ENCODE measurements at places on chromosomes 5 and 9.
A peak's percentile ranks its signal among the peaks of the same experiment; 100 is the strongest.

- DNase-seq: no peak
Observed at GRCh38 chr5:86968301-86968753, 299.4 kb upstream of the RASA1 start.

DNA sequence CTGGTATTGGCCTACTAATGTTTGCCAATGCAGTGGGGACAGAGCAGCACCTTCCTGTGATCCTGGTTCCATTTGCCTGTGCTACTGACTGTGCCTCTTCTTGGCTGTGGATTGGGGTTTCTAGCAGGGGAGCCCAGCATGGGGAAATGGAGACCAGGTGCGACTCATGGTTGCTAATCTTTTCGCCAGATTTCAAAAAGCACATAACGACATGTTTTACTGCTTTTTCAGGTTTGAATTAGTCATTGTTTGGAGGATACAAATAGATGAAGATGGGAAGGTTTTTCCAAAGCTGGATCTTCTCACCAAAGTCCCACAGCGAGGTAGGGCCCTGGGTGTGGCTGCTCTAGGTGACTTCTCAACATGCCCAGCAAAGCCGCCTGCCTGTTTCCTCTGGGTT is 57.6 kb downstream of the IPPK start:
- DNase-seq: no peak

DNA sequence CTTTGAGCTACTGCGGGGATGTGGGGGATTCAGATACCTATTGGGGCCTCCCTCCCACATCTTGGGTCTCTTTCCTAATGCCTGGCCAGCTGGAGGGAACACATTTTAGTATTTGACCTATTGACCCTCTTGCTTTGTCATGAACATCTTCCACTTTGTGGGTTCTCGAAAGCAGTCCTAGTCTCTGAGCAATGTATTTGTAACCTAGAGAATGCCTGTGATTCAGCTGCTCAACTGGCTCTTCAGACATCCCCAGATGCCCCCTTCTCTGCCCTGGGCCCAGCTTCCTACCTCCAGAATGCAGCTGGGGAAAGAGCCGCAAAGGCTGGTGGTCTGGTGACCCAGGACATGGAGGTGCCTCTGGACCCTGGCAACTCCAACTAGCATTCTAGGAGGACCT is 32.2 kb downstream of the APTX start:
- no peak for DNase-seq

DNA sequence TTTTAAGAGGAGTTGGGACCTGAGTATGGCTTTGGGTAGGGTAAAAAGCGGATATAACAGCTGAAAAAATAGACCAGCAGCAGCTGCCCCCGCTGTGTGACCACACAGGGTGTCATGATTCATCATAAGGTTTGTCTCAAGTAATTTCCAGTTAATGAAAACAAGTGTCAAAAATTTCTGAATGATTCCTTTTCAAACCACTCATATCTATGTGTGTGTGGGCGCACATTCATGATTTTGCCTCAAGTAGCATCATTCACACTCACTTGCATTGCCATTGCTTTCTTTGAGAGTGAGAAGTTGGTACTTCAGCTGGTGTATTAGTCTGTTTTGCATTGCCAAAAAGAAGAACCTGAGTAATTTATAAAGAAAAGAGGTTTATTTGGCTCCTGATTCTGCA is 12.1 kb upstream of the TNFAIP8 start:
- DNase-seq: no peak

DNA sequence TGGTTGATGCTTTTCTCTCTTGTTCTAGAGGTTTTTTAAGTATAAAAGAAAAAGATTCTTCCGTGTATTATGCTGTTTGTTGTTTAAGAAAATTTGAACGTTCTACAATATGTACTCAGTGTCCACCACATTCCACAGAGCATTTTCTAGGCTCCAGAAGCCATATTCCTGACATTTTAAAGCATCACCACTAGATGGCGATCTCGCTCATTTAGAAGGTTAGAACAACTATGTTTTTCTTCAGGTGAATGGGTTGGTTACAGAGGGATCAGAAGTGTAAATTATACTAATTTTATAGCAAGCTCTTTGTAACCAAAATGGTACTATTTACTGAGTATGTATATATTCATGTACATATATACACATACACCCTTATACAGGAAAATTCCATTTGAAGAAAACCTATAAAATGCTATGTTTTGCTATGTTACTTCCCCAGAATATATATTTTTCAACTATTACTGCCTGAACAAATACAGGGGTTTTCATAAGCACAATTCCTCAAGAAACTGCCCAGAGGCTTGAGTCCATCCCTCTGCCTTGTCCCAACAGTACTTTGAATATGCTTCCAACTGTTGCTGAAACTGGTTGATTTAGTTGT is 284.3 kb downstream of the CCDC171 start:
- DNase-seq: no peak

- DNase-seq: no peak
Observed at GRCh38 chr5:58825899-58826298, 243.0 kb downstream of the RAB3C start.

GRCh38 chr9:97749928-97750327 is 52.8 kb upstream of the XPA start:
- no peak for DNase-seq

GRCh38 chr5:54689411-54690251 is 172.1 kb downstream of the SNX18 start:
- DNase-seq: no peak

DNA sequence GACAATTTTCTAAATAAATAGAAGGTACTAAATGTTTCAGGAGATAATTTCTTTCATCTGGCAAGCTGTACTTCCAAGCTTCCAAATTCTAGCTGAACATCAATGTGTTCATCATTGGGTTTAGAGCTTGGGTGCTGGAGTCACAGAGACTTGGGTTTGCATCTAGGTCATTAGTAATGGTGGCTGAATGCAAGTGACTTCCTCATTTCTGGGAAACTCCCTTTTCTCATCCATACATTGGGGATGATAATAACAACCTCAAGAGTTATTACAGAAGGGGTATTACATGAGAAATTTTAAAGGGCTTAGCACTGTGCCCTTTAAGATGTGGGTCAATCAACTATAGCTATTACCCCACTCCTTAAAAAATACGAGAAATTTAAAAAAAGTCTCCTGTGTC is 41.1 kb upstream of the KLF4 start:
- DNase-seq: no peak

GRCh38 chr9:89497257-89497963 is 503 bp downstream of the SEMA4D start:
- no peak for DNase-seq

- DNase-seq: no peak
Observed at GRCh38 chr9:34377404-34377746, 677 bp upstream of the MYORG start.

DNA sequence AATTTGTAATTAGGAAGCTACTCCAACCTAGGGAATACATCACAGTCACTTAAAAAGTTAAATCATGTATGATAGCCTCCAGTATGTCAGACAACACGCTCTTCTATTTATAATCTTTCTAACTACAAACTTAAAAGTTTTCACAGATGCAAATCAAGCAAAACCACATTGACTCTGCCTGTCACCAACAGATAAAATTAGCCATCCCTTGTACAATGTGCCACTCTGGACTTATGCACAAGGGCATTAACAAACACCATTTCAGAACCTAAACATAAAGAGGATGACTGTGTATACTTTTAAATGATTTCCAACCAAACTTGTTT is 14.7 kb downstream of the ERP44 start:
- no peak for DNase-seq

DNA sequence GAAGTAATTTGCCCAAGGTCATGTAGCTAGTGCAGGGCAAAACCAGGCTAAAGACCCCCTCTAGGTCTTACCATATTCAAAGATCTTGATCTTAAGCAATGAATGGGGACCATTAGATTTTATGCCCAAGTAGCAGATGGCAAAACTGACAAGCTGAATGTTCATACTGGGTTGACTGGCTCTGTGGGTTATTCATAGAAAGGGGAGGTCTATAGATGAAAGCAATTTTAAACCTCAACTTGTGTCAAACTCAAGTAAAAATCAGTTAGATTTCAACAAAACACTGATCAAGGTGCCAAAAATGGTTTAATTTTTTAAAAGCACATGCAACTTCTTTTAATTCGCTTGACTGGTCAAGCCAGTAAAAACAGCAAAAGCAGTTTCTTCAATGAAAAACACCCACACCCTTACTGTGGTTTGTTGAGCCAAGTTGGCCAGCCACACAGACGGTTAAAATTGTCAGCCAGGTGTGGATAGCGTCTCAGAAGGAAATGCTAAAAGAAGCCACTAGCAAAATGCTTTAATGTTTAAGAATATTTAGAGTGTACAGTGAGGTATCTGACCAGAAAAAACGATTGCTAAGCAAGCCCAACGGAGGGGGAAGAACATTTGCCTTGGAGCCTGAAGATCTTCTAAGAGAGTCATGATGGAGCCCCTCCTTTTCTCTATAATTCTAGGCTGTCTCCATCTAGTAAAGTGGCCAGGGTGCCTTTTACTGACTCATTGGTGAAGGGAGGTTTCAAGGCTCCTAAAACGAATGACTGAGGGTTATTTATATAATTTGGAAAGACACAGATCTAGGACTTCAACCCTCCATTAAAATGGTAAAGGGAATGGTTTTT is 539.6 kb upstream of the CLINT1 start:
- DNase-seq: no peak

DNA sequence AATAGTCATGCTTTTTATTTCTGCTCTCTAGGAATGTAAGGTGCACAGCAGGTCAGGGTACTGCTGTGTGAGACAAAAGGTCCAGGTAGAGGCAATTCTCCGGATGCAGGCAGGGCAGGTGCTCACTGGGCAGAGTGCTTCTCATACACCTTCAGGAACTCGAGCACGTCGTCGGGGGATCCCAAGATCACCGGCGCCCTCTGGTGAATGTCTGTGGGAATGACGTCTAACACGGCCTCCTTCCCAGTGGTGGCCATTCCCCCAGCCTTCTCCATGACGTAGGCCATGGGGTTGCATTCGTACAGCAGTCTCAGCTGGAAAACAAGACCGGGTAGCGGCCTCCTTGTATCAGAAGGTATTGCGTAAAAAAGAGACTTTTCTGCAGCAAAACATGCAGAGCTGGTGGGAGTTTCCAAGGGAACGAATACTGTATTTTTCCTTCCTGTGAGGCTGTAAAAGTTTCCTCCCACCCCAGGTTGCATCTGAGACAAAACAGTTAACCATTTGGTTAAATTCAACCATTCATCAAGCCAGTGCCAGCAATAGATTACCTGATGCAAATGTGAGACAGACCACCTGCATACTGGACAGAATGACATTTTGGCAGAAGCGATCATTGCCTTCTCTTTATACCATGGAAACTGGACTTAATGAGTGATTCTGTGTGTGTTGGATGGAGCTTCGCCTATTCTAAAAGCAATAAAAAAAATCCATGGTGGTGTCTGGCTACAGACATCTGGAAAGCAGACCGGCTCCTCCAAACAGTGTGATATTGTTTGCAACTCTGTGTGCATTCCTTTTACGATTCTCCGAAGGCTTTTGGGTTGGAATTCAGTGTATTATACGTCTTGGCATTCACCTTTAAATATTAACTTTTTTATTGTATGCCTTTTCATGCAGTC is 9.9 kb upstream of the FBP2 start:
- peak; percentile 81 for DNase-seq

DNA sequence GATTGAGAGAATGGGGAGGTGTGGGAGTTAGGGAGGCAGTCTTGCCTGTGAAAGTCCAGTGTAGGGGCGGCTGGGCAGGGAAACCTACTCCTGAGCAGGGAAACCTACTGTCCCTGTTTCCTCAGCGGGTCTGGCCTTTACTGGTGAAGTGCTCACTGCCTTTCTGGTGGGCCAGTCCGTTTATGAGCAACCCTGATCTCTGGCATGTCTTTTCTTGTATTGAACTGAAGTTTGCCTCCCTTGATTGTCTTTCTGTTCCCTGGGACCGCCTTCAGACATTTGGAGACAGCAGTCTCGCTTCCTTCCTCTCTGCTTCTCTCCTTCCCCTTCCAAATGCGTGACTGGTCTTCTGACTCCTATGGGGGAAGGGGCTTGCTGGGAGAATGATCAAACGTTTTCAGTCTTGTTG is 2.9 kb downstream of the SNX18 start:
- no peak for DNase-seq

DNA sequence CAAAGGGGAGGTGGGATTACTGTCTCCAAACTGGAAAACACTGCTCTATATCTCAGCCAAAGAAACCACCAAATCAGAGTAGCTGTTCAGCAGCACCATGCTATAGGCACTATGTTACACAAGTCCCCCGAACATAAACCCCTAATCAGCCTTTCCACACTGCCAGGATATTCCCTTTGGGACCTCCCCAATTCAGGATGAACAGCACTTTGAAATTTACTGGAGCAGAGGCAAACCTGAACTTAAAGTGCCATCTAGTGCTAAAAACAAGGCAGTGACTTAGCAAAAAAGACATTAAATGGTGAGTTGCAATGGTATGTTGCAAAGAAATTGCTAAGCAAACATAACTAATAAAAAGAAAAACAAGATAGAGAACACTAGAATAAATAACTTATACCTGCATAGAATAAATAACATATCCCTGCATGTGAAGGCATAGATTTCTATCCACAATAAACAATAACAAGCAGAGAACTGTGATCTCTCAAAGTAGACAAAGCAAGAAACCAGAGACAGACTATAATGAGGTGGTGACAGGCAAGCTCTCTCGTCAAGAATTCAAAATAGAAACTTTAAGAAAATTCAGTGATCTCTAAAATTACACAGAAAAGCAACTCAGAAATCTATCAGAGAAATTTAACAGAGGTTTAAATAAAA is 584.4 kb upstream of the ACO1 start:
- no peak for DNase-seq

GRCh38 chr5:1279443-1280151 is 15.3 kb downstream of the TERT start:
- no peak for DNase-seq

DNA sequence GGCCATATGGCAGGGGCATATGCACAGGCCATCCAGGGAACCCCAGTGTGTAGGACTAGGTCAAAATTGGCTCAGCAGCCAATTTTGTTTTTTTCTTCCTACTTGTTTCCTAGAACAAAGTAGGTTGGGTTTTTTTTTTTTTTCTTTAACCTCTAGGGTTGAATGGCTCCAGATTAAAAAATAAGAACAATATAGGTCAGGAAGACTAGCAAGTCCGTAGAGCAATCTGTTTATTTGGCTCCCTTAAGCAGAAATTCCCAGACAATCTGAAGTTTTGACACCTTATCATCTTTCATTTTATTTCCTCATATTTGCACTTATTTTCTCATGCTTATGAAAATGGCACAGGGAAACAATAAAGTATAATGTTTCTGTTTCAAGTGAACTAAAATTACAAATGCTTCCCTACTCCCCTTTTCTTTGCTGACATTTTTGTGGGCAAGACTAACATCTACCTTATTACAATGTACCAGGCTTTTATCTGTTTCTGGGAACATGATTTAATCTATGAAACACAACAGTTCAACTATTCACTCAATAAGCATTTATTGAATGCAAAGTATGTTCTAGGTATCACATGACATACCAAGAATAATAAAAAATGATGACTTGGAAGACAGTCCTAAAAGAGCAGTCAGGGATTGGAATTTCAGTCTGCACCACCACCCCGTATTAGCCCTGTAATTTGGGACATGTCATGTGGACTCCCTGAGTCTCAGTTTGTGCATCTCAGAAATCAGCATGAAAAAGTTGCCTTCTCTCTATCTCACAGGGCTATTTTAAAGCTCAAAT is 30.5 kb downstream of the TLR4 start:
- no peak for DNase-seq

GRCh38 chr5:181163487-181164075 is 16.2 kb downstream of the OR2V2 start:
- no peak for DNase-seq

- no peak for DNase-seq
Observed at GRCh38 chr5:55003432-55004065, 18.2 kb upstream of the ESM1 start.

- no peak for DNase-seq
Observed at GRCh38 chr5:181161534-181162175, 14.3 kb downstream of the OR2V2 start.

- DNase-seq: no peak
Observed at GRCh38 chr5:105882956-105883481, 1787.7 kb downstream of the EFNA5 start.

Data from GM19239 (cell line).